ENCODE measurements at places on chromosomes 11 and 22.

DNA sequence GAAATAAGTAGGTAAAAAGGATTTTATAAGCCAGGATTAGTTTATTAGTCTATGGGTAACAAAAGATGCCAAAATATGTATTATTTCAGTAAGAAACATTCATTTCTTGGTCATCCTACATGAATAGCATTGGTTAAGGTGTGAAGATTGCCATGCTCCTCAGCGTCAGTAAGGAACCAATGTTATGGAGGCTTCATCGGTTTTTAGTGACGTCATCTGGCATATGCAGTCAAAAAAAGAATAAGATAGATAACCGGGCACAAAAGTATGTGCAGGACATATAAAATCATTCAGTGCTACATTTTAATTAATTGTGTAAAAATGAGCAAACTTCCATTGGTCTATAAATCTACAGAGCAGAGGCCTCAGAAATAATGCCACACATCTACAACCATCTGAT is 29.4 kb downstream of the TRIM5 start:
- DNase-seq, result no peak

GRCh38 chr11:72642043-72642883 is 32.0 kb downstream of the PDE2A start:
- no peak for DNase-seq

- no peak for DNase-seq
Measured at GRCh38 chr22:48844056-48844675, 983.5 kb downstream of the BRD1 start.

DNA sequence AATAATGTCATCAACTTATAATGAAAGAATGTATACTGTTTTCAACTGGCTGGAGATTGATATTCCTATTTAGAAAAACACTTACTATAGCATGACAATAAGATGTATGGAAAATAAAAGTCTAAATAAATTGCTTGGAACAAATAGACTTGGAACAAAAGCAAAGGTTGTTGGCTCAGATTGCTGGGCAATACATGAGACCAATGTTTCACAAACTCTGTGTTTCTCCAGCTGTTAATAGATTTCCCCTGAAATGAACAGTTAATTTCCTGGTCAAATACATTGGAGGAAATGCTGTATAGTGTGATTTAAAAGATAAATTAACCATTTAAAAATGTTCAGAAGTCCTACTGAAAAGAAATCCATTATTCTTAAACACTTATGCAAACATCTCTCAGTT is 40.1 kb upstream of the CTSC start:
- DNase-seq, result no peak

GRCh38 chr22:36741204-36741793 is 34.6 kb downstream of the IFT27 start:
- no peak for DNase-seq

DNA sequence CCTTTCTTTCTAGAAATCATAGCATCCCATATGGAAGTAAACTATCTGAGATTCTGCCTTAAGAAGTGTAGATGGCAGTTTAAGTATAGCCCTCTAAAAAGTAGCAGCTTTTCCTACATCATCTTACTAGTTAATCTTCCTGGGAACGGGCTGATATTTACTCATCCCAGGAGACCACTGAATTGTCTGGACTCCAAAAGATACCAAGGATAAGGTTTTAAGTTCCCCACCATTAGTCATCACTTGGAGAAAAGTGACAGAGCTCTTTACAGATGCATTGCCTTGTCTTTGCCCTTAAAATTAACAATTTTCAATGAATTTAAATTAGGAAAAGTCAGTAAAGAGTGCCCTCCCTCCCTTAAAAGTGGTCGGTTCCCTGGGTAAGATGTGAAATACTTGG is 129.5 kb downstream of the MAML2 start:
- no peak for DNase-seq

All from CD4-positive, alpha-beta T cell treated with Interferon alpha-2 for 1 hour (primary cell).